ENCODE measurements at places on chromosomes 6 and 20.

DNA sequence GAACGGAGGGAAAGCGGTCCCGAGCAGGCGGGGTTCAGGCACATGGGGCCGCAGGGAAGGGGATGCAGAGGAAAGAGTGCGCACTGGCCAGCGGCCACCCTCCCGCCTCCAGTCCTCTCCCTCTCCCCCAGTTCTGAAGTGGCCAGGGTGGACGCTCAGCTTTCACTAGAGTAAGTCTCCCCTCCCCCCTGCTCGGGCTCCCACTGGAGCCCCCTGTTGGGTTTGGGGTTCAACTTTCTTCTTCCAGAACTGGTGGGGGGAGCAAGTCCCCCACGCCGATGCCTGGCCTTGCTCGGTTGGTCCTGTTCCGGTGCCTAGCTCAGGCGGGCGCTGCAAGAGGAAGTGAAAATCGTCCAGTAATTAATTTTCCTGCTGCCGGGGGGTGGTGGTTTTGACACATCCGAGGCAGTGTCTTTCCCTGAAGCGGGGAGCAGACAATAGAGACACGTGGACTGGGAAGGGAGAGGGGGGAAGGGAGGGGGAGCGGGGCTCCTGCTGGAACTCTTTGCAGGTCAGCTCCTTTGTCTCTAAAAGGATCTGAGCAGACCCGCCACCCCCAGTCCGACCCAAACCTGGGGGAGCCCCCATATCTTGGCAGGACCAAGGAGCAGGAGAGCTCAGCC lies 824 bp upstream of the SCRT2 start:
- DNase-seq = no peak

- DNase-seq = no peak
Observed at GRCh38 chr20:46349742-46350056, 41.4 kb upstream of the CDH22 start.

DNA sequence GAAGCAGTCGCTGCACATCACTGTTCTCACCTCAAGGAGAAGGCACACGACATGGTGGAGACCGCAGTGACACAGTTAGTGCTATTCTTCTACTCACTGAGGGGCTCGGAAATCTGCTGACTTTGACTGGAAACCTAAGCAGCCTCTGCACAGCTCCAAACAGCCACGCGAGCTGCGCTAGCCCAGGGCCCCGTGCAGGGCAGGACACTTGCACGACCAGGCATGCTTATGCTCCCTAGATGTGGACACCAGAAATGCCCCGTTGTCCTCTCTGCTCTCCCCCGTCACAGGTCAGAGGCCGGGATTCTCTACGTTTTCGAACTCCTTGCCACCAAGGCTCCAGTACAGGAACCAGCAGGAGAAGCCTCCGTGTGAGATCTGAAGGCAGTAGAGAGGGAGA lies 201.1 kb downstream of the WDR27 start:
- no peak for DNase-seq

DNA sequence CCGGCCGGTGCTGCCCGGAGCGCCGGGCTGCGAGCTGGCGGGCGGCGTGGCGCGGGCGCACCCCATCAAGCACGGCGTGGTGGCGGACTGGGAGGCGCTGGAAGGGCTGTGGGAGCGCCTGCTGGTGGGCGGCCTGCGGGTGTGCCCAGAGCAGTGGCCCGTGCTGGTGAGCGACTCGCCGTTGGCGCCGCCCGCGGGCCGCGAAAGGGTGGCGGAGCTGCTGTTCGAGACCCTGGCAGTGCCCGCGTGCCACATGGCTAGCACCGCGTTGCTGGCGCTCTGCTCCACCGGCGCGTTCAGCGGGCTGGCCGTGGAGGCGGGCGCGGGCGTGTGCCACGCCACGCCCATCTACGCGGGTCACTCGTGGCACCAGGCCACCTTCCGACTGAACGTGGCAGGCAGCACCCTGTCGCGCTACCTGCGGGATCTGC lies 517 bp downstream of the ACTL10 start:
- peak; percentile 38 for DNase-seq

DNA sequence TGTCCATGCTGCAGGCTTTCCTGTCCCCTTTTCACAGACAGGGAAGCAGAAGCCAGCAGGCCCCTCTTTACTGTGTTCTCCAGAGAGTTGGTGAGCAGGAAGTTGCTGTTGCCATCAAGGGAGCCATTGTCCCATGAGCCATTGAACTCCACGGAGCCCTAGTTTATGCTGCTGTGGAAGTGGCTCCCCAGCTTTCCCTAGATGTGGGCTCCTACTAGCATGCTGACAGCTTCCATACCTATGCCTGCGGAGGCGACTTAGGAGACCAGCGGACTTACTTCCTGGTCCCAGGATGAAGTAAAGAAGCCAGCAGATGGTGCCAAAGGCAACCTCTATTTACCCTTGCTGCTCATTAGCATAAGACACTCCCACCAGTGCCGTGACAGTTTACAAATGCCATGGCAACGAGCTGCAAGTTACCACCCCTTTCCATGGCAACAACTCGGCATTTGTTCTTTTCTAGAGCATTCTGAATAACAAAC lies 30.8 kb upstream of the FKBP1A start:
- no peak for DNase-seq

GRCh38 chr6:30683980-30684338 lies 2.5 kb downstream of the PPP1R18 start:
- no peak for DNase-seq

DNA sequence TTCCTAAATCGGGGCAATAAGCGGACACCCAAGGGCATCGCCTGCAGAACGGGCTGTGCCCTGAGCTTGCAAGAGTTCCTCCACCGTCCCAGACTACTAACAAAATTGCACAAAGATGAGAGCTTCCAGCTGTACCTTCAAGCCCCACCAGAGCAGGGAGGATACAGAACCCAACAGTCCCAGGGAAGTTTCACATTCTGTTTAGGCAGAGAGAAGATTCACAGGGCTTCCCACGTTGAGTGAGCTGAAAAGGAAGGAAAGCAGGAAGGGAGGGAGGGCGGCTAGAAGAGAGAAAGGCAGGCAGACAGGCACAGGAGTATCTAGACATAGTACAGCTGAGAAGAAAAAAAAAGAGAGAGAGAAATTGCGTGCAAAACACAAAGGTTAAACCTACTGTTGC lies 112.6 kb upstream of the AFDN start:
- DNase-seq = no peak

GRCh38 chr6:138882369-138883017 lies 86.6 kb downstream of the ECT2L start:
- no peak for DNase-seq

- DNase-seq = no peak
Observed at GRCh38 chr20:46402331-46402811, 4.0 kb downstream of the ELMO2 start.

- DNase-seq = no peak
Observed at GRCh38 chr6:128784266-128784665, 98.7 kb upstream of the LAMA2 start.

- no peak for DNase-seq
Observed at GRCh38 chr20:57040924-57041323, 225.5 kb downstream of the BMP7 start.

GRCh38 chr20:56429502-56429901 lies 17.4 kb downstream of the CASS4 start:
- no peak for DNase-seq

DNA sequence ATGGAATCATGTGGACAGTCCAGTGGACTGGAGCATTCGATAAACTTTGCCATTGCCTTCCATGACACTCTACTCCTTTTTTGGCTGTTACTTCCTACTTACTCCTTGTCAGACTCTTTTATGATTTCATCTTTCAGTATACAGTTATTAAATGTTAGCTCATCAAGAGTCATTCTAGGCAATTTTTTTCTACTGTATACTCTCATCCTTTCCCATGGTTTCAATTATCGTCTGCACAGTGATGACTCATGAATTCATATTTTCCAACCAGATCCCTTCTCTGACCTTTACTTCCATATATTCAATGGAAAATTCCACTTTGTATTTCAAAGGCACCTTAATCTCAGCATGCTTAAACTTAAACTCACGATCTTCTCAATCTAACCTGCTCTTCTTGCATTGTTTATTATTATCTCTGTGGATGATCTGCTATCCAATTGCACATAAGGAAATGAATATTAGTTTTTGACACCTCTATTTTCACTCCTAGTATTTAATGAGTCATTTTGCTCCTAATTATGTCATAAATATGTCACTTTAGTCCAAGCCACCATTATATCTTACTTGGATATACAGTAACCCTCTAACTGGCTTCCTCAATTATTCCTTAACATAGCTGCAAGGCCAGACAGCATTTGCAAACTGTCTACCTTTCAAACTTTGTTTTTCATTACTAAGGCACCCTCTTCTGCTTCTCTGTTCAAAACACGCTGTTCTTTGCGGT lies 427.5 kb downstream of the PHF3 start:
- no peak for DNase-seq

GRCh38 chr6:36290668-36291620 lies 21.1 kb downstream of the PNPLA1 start:
- no peak for DNase-seq

DNA sequence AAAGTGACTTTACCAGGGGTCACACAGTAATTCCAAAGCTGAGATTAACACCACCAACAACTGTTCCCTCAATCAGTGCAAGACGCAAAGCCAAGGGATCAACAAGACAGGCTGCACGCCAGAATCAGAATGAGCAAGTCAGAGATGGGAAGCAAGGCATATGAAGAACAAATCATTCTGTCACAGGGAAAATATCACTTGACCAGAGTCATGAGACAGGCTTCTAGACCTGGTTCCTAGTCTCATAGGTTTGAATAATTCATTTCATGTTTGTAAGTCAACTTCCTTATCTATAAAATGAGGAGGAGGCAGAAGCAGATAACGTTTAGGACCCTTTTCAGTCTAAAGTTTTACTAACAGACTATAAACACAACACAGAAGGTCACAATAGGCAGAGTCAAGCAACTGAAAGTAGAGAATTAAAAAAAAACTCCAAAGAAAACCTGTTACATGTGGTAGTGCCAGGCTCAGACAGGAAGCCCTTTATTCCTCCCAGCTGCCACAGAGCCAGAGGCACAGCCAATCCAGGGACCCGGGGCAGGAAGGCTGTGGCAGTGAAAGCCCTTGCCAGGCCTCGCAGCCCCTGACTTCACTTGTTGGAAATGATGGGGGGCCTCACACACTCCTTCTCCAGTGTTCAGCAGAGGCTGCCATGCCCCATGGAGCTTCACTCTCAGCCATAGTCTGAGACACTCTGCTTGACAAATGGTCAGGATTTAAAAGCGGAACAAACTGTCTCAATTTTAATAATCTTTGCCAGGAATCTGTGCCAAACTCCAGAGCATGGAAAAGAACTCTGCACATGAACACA lies 29.2 kb upstream of the DST start:
- DNase-seq = no peak

DNA sequence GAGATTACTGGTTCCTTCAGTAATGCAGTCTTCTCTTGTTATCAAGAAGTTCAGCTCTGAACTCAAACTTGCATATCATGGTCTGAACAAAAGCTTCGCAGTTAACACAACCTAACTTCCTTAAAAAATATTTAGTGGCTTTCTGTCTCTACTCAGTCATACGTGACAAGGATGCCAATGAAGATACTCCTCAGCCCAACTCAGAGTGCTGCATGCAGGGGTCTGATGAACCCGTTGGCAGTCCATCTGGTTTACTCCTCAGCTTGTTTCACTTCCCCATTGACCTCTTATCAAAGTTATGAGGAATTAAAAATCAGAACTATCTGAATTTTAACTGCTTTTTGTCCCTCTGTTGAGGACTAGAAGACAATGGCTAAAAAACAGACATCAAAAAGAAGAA lies 56.6 kb upstream of the RIN2 start:
- DNase-seq = no peak

GRCh38 chr20:6651016-6651415 lies 116.5 kb upstream of the BMP2 start:
- no peak for DNase-seq

DNA sequence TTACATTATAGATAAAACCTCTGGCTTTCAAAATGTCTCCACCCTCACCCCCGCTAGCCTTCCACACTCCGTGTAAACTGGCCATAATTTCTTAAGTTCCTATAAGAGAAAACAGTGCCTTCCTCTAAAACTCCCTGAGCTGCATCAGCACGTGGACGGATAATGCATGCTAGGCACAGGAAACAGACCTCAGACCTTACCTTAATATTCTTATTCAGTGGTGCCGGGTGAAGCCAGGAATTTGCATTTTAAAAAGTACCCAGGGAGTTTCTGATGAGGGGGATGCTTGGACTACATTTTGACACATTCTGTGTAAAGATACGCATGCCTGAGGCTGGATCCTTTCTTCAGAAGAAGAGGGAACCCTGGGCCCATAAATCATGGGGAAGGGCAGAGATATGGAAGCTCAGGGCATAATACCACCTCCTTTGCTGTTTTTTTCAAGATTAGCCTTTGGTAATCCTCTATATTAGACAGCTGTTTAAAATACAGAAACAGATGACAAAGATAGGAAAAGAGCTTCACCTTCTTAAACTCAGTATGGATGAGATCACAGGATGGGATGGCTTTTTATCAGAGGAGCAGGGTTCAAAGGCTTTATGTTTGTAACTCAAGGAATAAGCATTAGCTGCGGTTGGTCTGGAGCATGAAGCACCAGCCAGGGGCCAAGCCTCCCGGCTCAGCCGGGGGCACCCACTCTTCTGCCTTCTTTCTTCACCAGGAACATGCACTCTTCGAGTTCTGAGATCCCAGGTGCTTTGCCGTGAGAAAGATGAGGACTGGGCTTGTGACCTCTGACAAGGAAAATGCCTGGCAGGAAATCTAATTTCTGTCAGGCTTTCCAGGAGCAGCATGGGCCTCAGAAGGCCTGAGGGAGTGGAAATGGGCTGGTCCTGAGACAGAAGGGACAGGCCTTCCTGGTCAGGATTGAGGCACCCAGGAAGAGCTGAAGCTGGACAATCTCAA lies 218.1 kb upstream of the SOX4 start:
- no peak for DNase-seq

- no peak for DNase-seq
Observed at GRCh38 chr20:9200196-9200595, 131.3 kb downstream of the PLCB4 start.

DNA sequence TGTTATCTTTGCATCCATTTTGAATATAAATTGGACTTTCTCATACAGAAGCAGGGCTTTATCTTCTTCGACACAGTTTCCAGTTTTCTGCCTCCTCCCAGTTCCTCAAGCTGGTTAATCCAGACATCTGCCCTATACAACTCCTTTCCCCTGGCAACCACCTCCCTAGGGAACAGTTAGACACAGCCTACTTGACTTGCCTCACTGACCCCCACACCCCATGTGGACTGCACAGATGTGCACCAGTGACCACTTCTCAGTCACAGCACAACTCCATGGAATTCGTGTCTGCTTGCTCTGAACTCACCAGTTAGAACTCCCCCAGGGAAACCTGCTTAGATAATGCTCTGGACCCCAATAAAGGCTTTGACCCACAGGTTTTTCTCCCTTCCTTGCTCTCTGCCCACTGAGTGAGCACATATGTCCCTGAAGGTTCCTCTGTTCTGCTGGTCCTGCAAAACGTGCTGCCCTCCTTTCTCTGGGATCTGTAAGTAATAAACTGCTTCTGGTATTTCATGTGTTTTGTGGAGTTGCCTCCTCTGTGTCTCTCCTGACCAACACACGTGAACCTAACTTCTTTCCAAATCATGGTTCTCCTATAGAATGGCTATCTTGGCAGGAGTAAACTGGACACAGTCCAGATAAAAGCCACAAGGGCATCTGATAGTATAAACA lies 351.2 kb downstream of the CD83 start:
- no peak for DNase-seq
